ENCODE measurements at places on chromosomes 1 and 21.
A peak's percentile ranks its signal among the peaks of the same experiment; 100 is the strongest.

DNA sequence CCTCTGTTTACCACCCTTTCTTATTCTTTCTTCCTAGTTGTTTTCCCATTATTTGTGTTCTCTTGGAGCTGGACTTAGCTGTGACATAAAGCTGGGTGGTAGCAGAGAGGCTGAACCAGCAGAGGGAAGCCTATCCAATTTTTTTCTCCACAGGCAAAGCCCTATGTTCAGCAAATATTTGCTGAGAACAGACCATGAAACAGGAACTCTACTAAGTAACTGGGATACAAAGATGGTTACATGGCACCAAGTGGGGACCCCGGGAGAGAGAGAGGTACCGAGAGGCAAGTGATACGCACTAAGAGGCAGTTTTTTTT is 6.6 kb downstream of the CFAP141 start:
- DNase-seq: no peak

GRCh38 chr1:197356723-197357533 is 88.9 kb downstream of the CRB1 start:
- DNase-seq: peak; percentile 24

GRCh38 chr21:15061279-15061678 is 3.5 kb downstream of the NRIP1 start:
- DNase-seq: no peak

DNA sequence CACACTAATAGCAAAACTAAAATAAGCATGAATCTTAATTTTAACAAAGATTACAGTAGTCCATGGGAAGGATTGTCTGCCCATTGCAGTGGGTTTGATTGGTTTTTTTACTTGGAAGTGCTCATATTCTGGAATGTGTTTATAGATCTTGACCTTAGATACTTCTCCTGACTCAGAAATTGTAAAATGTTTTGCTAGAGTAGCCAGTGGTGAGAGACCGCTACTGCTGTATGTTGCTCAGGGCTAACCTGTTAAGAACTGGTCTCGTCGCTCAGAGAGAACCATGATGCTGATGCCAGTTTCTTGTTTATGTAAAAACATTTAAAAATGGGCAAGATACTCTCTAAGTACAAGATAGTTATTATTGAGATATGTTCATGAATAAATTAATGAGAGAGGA is 99.9 kb downstream of the ROR1 start:
- no peak for DNase-seq

- DNase-seq: no peak
Measured at GRCh38 chr1:81510701-81511100, 290.0 kb upstream of the ADGRL2 start.

GRCh38 chr1:171256940-171257606 is 8.8 kb downstream of the FMO1 start:
- DNase-seq: no peak

- no peak for DNase-seq
Measured at GRCh38 chr1:9728451-9729295, 77.1 kb downstream of the PIK3CD start.

DNA sequence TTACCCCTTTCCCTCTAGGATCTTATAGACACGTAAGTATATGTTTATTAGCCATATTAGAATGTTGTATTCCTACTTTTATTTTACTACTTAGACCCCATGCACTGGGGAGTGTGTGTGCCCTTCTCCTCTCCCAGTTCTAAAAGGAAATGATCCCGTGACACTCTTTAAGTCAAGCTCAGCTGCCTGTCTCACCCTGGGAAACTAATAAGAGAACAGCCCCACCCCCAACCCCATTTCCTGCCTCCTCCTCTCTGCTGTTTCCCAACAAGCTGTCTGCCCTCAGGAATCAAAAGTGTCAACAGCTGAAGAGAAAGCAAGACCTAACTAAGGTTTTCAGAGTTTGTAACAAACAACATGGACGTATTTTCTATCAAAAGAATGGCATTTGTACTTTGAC is 92.6 kb upstream of the VAV3 start:
- no peak for DNase-seq

DNA sequence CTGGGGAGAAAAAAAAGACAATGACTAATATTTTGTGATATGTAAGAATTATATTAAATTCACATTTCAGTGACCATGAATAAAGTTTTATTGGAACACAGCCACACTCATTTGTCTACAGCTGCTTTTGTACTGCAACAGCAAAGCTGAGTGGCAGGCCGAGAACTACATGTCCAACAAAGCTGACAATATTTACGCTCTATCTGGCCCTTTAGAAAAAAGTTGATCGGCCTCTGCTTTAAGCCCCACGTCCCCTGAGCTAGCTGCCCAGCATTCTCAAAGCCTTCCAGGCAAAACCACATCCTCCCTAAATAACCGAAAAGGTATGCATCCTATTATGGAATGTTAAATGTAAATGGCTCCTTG is 8.6 kb downstream of the SLC2A1 start:
- no peak for DNase-seq

DNA sequence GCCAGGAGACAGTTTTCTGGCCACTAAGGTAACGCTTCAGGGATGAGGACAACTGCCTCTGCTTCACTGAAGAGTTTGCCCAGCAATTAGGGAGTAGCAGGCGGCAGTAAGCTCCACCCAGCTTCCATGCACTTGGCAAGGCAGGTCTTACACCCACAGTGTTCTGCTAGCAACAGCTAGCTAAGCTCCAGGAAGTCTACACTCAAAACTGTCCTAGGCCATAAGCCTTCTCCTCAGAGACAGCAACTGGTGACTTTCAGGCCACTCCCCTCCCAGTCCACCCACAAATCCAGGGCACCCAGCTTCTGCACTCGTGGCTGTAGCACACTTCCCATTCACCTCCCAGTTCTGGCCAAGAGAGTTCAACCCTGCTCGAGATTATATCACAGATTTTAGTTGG is 47.3 kb downstream of the KMO start:
- DNase-seq: no peak

DNA sequence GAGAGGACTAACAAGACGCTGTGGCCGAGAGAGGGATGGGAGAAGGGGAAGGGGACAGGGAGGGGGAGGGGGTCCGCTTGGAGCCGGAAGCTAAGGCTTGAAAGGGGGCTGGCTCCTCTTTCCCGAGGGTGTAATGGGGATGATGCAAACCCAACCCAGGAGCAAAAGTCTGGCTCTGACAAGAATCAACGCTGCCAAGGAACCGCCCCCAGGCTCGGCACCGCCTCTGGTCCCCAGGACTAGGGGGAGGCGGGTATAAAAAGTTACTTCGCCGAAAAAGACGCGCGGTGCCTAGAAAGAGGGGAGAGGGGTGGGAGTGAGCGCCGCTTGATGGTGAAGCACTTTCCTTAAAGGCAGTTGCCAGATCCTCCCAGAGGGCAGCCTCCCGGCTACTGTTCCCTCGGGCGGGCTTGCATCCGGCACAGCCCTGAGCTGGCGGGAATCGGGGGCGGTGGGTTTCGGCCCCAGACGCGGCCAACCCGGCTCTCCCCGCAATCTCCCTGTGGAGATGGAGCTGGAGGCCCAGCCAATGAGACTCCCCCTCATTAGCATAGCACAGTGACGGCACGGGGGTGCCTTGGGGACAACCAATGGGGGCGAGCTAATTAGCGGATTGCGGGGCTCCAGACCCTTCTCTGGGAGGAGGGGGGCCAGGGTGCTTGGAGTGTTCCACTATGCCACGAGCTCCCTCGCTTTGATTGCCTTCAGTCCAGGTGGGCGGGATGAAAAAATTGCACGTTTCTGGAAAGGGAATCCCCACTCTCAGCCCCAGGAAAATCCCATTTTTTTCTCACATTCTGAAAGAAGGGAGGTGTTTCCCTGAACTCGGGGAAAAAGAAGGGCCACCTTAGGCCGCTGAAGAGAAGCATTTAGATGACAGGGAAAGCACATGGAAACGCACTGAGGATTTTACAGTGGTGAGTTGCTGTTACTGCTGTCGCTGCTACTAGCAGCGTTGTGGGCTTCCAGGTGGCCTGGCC is at the start of gene KCNT2:
Gene KCNT2, minus strand, starts transcription at position 51 of the 980 bp plus-strand sequence. CDS start 131 bp downstream, outside the sequence.
- peak; percentile 93 for DNase-seq

DNA sequence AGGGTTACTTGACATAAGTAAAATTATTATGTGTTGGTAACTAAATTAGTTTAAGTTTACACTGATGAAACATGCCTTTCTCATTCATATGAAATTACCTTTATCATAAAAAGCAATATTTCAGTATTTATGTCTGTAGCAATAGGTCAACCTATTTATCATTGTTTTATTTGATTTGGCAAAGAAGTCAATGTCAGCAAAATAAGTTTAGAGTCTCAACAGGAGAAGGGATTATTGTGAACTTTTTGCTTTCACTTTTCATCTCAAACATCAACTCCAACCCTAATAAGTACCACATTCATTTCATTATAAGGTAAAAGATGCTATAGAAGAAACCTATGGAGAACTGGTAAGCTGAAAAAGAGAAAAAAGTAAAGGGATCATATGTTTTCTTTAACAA is 1015.4 kb upstream of the ADGRL4 start:
- no peak for DNase-seq

DNA sequence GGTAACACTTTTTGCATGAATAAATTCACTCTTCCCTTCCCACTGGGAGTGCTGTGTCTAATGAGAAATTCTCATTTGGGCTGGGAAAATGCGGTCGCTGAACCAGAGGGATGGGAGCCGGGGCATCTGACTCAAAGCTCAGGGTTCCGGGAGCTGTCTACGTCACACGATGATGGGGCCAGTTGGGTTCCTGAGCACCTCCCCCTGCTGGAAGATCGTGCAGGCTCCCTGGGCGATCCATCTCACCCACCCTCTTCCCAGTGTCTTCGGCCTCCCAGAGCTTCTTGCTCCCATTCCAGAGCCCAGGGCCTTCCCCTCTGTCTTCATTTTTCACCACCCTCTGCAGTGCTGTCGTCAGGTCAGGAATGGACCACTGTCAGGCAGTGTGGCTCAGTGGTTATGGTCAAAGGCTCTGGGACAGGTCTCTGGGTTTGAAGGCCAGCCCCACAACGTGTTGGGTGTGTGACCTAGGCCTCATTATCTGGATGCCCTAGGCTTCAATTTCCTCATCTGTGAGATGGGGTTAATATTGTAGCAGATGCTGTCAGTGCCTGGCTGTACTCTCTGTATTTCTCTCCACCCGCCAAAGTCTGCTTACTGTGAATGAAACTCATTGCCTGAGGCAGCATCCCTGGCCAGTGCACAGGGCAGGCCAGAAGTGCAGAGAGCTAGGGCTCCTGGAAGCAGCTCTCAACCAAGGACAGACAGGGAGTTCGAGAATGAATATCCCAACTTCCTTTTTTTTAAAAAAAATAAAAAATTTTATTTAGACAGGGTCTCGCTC is 31.8 kb downstream of the IGSF21 start:
- DNase-seq: no peak

- DNase-seq: no peak
Measured at GRCh38 chr1:89363196-89363595, 663 bp upstream of the GBP6 start.

- DNase-seq: peak; percentile 39
Measured at GRCh38 chr21:32330784-32331311, 32.2 kb downstream of the MRAP start.

- no peak for DNase-seq
Measured at GRCh38 chr1:55285834-55286233, 70.7 kb upstream of the USP24 start.

GRCh38 chr21:45951676-45952075 is 29.9 kb upstream of the COL6A1 start:
- DNase-seq: no peak
